ENCODE measurements at places on chromosomes 6 and 20. TPM values are rescaled to one million over a fixed set of nuclear protein-coding genes. Genes with fewer than 3 reads are reported as not detected.
A peak's percentile ranks its signal among the peaks of the same experiment; 100 is the strongest.

DNA sequence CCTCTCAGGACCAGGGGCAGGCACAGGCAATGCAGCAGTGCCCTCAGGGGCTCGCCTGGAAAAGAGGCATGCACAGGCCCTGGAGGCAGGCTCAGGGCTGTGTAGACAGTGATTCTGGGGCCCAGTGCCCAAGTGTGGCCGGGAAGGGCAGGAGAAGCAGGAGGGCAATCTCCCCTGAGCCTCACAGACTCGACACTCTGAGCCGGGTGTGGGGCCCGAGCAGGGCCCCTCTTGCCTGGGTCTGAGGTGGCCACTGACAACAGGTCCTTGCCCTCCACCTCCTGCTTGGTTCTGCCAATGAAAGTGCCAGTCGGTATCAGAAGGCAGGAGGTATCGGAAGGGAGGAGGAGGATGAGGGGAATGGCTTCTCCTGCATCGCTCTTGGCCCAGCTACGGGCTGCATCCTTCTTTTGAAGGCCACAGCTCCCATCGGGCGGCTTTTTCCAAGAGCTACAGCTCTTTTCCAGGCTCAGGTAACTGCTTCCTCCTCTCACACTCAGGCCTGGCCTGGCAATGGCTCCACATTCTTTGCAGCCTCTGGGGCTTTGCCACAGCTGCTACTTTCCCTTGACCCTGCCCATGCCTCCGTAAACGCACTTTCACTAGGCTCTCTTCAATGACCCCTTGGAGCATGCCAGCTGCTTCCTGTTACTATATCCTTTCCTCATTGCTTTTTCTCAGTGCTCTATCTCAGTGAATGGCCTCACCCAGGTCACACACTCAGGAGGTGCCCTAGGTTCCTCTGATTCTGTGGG, 24.5 kb downstream of the GABRR2 start:
- no peak overlapping the region for H3K4me3 ChIP-seq
- no peaks in the 10 kb centered on the region for H3K36me3 ChIP-seq
- no peaks in the 10 kb centered on the region for H3K27me3 ChIP-seq
- no peaks in the 10 kb centered on the region for H3K4me1 ChIP-seq

DNA sequence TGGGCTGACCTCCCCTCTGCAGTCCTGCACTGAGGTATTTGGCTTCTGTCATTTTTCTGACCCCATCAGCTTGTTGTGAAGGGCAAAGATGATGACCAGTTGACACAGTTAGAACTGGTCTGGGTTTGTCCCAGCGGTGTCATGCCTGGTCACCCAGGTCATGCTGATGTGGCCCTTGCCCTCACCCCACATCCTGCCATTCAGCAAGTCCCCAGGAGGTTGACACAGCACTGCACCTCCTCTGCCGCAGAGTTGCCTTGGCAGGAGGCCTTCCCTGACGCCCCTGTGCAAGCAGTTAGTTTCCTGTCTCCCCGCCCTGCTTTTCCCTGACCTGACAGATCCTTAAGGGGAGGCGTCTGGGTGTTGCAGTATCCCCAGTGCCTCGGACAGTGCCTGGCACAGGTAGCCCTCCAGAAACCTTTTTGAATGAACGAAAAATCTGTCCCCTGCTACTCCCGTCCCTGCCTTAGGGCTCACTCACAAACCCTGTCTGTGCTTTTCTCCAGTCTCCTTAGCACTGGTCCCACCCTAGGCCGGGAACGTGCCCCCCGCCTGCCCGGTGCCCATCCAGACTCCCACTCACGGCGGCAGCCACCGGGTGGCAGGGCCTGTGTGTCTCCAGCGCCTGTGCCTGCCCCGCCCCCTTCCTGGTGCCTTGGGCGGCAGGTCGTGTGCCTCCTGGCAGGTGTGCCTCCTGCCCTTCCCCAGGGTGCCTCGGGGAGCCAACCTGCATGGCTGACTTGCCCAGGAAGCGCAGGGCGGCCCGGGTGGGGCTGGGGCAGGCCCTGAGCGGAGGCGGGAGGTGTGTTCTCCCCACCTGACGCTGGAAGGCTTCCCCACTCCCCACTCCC, 146.3 kb upstream of the RNF24 start:
- H3K36me3 ChIP-seq: no peaks in the 10 kb centered on the region
- no peaks in the 10 kb centered on the region for H3K27me3 ChIP-seq
- no peak for DNase-seq
- H3K4me1 ChIP-seq: no peaks in the 10 kb centered on the region

- H3K27me3 ChIP-seq: no peaks in the 10 kb centered on the region
- no peak overlapping the region for H3K4me3 ChIP-seq
- DNase-seq: no peak
These were observed 85.2 kb downstream of the SHLD1 start for GRCh38 chr20:5835321-5835821.

- DNase-seq: no peak
- H3K27ac ChIP-seq: no peak overlapping the region
- no peaks in the 10 kb centered on the region for H3K27me3 ChIP-seq
- H3K36me3 ChIP-seq: no peaks in the 10 kb centered on the region
- H3K4me3 ChIP-seq: no peak overlapping the region
These were observed 50.7 kb downstream of the TGM2 start for GRCh38 chr20:38114353-38114791.

- H3K27me3 ChIP-seq: no peaks in the 10 kb centered on the region
- H3K27ac ChIP-seq: no peak overlapping the region
- DNase-seq: no peak
- no peak overlapping the region for H3K4me3 ChIP-seq
- peaks cover 56% of the 10 kb centered on the region for H3K36me3 ChIP-seq
These were observed 8.8 kb downstream of the DDRGK1 start for GRCh38 chr20:3195590-3196237.

DNA sequence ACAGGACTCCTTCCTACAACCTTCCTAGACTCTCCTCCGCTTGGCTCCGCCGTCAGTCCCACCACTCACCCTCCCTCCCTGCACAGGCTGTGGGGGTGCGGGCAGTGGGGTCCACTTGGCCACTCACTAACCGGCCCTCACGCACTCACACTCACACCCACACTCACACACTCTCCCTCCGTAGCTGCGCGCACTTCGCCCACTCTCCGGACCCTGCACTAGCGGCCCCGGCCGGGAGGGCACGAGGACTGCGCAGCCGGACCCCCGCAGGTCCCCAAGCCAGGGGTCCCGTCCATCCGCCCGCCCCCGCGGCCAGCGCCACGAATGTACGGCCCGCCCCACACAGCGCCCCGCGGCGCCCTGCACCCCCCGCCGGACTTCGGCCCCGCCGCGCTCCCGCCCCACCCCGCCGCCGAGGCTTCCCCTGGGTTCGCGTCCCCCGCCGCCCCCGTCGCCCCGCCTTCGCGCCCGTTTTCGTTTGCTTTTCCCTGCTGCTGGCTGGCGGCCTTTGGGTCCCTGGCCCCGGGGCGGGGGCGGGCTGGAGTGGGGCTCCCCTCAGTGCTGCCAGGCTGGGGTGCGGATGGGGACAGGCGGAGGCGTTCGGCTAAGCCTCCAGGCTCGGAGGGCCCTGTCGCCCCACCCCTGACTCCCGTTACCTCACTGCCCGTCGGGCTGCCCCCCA, 23.0 kb upstream of the SLC22A7 start:
- peaks cover 11% of the 10 kb centered on the region for H3K27me3 ChIP-seq
- peak overlapping the region; percentile 70 for H3K4me3 ChIP-seq
- H3K36me3 ChIP-seq: no peaks in the 10 kb centered on the region

DNA sequence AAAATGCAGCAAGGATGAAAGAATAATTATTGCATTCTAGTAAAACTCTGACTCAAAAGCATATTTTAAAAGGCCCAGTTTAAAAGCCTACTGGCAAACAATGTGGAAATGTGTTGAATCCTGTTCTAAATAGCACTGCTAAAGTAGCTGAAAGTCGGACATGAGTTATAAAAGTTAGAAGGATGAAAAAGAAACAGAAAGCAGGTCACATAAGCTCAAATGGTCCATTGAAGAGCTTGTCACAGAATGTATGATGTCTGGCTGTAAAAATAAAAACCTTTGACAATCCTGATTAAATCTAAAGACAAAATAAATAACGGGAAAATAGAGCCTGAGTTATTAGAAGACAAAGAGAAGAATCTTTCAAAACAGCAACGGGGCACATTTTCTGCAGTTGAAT, 218.6 kb upstream of the UFL1 start:
- no peak overlapping the region for H3K27ac ChIP-seq
- no peak overlapping the region for H3K4me3 ChIP-seq
- H3K27me3 ChIP-seq: no peaks in the 10 kb centered on the region
- DNase-seq: no peak

The UBE2C gene
- total RNA-seq: 254 TPM

GRCh38 chr6:71408787-71409723, 120.4 kb downstream of the OGFRL1 start:
- H3K4me3 ChIP-seq: no peak overlapping the region
- no peak for DNase-seq
- H3K4me1 ChIP-seq: peaks cover 9% of the 10 kb centered on the region
- no peak overlapping the region for H3K27ac ChIP-seq

DNA sequence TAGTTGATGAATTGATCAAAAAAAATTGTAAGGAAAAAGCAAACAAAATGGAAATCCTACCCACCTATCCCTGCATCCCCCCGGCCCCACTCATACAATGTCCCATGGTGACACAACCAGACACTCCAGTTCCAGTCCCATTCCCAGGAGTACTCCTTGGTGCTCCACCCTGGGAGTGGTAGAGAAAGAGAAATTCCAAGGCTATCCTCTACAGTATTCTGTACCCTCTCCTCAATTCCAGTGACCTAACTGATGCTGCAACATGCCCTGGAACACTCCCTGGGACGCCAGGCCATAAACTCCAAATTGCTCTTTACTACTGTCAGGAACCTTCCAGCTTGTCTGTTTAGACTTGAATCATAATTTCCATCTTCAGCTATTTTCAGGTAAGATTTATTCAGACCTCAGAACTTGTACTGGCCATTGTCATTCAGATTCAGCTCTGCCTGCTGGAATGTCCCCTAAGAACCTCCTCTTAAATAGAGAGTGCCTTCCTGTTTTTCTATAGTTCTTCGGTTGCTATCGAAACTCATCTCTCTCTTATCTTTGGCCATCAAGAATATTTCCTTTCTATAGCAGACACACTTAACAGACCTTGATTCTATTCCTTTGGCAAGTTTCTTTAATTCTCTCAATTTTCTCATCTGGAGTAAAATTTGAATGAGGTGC, 8.7 kb downstream of the GPX6 start:
- H3K27me3 ChIP-seq: no peaks in the 10 kb centered on the region
- no peak overlapping the region for H3K4me3 ChIP-seq
- H3K36me3 ChIP-seq: no peaks in the 10 kb centered on the region
- H3K27ac ChIP-seq: no peak overlapping the region

DNA sequence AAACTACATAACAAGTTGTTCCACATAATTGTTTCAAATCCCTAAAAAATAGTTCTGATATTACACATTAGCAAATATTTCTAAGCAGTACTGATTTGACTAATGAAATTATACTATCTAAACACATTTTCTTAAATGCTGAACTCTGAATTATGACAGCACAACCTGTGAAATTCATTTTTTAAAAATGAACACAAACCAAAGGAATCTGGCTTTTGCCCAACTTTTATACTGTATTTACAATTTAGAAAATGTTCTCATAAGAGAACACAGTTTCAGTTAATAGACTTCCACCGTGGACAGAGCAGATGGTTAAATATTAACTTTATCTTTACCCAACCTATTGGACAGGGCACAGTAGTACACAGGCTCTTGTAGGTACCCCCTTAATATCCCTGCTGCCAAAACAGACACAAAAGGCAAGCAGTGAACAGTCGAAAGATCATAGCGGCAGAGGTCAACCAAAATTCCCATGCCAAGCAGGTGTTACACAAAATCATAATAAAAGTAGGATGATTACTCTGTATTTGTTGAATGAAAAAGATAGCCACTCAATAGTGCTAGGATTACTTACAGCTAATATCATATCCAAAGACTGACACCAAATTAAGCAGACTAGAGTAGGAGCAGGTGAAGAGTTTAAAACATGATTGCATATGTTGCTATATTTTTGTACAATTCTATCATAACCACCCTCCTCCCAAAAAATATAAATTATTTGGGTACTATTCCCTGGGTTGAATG, 122.5 kb downstream of the RNGTT start:
- H3K4me1 ChIP-seq: no peaks in the 10 kb centered on the region
- H3K36me3 ChIP-seq: peaks cover 12% of the 10 kb centered on the region

- H3K36me3 ChIP-seq: no peaks in the 10 kb centered on the region
- H3K27ac ChIP-seq: no peak overlapping the region
- H3K4me1 ChIP-seq: no peaks in the 10 kb centered on the region
These were observed 3.8 kb downstream of the PTPN1 start for GRCh38 chr20:50514035-50514337.

GRCh38 chr20:44683263-44684046, 31.7 kb upstream of the CCN5 start:
- H3K36me3 ChIP-seq: no peaks in the 10 kb centered on the region
- H3K4me1 ChIP-seq: no peaks in the 10 kb centered on the region
- H3K27ac ChIP-seq: no peak overlapping the region
- no peak overlapping the region for H3K4me3 ChIP-seq

DNA sequence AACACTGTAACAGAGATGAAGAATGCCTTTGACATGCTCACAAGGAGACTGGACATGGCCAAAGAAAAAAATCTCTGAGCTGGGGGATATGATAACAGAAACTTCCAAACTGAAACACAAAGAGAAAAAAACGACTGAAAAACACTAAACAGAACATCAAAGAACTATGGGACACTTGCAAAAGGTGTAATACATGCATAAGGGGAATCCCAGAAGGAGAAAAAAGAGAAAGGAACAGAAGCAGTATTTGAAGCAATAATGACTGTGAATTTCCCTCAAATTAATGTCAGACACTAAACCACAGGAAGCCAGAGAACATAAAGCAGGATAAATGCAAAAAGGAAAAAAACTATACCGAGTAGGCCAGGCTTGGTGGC, 117.4 kb upstream of the ARID1B start:
- DNase-seq: no peak
- H3K36me3 ChIP-seq: peaks cover 9% of the 10 kb centered on the region
- H3K27ac ChIP-seq: no peak overlapping the region
- H3K4me3 ChIP-seq: no peak overlapping the region
- 0 out of 2 replicates have a peak, but pooled peaks cover 3% of the 10 kb centered on the region for H3K4me1 ChIP-seq
- no peaks in the 10 kb centered on the region for H3K27me3 ChIP-seq
